ENCODE measurements at places on chromosomes 4 and X.

DNA sequence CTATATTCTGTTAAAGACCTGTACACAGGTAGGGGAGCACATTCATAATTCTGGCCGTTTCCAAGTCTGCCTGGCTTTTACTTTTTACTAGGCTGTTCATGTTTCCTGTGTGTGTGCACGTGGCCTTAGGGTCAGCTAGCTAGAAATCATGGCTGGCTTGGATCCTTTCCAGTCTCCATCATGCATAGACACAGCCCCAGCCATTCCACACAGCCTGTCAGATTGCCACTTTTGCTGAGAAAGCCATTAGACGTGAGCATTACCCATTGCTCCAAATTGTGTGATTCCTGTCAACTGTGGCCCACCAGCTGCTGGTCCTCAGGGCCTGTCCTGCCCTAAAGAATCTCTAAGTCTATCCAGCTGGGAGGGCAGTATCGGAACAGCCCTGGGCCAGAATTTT, 11.4 kb upstream of the SORCS2 start:
- DNase-seq, result no peak

DNA sequence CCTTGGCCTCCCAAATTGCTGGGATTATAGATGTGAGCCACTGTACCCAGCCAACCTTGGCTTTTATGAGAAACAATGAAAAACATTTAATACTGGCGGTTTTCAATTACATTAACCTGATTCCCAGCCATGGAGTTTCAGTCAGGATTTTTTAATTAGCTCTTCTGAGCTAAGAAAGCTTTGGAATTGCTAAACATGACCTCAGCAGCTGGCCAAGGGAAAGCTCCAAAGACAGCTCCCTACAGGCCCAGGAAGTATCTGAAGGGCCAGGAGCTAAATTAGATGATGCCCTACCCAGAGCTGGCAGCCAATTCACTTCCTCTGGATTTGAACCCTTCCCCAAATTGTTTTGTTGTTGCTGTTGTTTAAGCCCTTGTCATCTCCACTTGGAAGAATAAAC, 26.5 kb upstream of the FUNDC1 start:
- DNase-seq, result no peak

GRCh38 chrX:47112316-47112954, 32.1 kb downstream of the NDUFB11 start:
- no peak for DNase-seq

- no peak for DNase-seq
These were observed 73.9 kb downstream of the KDR start for GRCh38 chr4:55051532-55051931.

- no peak for DNase-seq
These were observed 256.8 kb downstream of the DHRSX start for GRCh38 chrX:2243913-2244460.

DNA sequence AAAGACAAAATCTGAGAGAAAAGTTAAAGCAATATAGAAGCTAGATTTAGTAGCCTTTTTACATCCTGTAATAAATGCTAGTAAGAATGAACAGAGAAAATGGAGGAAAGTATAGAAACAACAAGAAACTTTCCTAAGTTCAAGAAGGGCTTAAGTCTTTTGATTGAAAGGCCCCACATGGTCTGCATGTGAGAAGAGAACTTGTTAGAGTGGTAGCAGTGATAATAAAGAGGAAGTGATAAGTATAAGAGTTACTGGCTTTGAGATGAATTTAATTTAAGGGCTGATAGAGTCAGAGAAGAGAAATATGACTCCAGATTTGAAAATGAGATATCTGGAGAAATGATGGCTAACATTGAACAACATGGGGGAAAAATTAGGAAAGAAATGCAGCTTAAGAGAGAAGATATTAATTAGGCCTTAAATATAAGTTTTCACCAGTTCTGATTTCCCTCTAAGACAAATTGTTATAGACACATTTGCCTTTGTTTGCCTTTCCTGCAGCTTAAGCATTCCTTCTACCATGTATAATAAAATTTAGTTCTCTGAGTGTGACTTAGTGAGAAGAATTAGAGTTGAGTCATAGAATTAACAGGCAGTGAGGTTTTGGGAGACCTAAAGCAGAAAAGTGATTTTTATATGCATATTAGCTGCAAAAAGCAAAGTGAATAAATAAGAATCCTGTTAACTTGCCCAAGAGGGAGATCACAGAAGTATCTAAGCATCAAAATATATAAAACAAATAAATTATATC, 18.4 kb downstream of the ZFX start:
- no peak for DNase-seq

- DNase-seq, result no peak
These were observed 183.2 kb upstream of the PUDP start for GRCh38 chrX:7330971-7331746.

DNA sequence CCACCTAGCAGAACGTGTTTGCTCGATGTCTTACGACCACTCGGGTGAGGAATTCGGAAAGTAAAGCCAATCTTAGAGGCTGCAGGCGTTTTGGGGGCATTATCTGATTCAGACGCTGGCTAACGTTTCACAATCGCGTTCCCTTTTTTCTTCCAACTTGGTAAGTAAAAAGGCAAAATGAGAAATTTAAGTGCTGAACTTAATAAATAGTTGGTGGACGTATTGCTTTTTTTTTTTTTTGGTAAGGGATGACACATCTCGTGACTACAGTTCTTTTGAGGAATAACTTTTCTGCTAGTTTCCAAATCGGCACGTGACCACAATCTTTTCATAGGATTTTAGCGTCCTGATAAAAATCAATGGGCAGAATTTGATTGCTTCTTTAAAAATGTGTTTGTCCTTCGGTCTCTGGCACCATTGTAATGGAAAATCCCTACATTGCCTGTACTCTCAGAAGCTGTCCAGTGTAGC, 848 bp downstream of the RAB9A start:
- DNase-seq, result no peak

DNA sequence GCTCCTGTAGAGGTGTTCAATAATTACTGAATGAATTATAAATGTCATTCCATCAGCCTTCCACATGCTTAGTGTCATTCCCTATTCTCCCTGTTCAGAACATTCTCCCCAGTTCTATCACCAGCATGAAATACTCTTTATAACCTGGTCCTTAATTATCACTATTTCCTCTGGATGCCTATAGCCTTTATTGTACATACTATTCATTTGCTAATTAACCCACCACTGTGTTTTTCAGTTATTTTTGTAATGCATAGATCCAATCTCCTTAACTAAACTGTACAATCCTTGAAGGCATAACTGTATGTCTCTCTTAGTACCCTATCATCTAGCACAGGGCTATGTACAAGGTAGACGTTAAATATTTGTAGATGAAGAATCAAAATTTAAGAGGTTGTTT, 1.2 kb downstream of the ABCB7 start:
- no peak for DNase-seq

- peak; percentile 81 for DNase-seq
These were observed 35.9 kb upstream of the GRPEL1 start for GRCh38 chr4:7103607-7104365.

- no peak for DNase-seq
These were observed 98.7 kb downstream of the TMEM131L start for GRCh38 chr4:153564630-153565525.

- no peak for DNase-seq
These were observed 69.6 kb upstream of the C4orf50 start for GRCh38 chr4:6087669-6088341.

GRCh38 chrX:52995987-52996331, 37.6 kb upstream of the FAM156A start:
- no peak for DNase-seq

DNA sequence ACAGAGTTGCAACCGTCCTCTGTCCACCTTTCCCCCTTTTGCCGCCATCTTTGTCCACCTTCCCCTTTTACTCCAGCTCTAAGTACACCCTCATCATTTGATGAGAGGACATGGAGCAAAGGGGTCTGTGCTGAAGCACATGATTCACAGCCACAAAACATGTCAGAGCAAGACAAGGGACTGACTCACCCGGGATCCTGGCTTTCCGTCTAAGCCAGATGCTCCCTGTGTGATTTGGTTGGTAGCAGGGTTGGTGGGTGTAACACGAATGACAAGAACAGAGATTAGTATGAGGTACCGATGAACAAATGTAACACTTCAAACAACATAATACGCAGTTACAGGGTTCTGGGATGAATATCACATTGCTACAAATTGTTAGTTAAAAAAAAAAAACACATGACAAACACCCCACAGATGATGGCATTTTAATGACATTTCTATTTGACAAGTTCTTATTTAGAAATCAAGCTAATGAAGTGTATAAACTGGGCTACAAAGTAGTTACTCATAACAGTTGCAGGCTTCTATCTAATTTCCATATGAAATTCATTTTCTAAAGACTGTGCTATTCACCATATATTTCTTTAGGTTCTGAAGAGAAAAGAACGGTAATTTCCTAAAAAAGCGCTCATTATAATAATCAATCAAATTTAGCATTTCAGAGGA, 71.4 kb upstream of the ETNPPL start:
- DNase-seq, result no peak

DNA sequence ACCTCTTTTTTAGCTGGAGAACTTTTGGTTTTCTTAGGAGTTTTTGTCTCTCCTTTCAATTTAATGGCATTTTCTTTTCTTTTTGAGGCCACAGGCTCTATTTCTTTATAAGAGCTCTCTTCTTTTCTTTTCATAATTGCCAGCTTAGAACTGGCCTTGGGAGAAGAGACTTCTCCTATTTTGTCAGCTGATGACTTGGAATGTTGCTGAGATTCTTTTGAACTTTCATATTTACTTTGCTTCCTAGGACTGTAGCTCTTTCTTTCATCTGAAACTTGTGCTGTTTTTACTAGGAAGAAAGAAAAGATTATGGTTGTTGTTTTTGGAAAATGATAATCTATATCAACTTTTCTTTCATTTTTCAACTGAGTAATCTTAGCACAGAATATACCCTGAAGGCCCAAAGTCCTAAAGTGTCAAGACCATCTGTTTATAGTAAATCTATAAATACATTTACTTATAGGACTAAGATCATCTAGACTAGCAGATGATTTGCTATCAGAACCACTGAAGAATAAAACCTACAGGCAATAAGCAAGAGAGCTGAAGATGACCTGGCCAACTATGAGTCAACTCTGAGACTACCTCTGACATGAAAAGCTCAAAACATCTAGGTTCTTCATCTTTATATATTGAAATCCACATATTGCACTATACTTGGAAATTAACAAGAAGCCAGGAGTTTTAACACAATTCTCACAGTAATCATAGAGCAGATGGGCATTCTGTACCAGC, 45.6 kb downstream of the RFC1 start:
- no peak for DNase-seq

DNA sequence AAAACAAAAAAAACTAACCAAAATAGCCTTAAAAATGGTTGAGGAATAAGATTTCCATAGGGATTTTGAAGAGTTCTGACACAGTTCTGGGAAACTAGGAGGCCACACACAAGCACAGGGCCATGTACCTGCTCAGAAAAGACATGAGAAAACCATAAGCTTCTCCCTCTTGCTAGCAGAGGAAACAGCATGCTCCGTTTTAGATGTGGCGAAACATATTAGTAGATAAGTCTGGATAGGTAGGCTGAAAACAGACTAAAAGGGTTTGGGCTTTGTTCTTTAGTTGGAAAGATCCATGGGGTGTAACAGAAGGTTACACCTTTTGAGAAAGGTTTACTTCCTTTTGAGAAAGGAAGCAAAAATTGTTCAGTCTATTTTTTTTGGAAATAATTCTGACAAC, 10.9 kb downstream of the VSIG4 start:
- no peak for DNase-seq

DNA sequence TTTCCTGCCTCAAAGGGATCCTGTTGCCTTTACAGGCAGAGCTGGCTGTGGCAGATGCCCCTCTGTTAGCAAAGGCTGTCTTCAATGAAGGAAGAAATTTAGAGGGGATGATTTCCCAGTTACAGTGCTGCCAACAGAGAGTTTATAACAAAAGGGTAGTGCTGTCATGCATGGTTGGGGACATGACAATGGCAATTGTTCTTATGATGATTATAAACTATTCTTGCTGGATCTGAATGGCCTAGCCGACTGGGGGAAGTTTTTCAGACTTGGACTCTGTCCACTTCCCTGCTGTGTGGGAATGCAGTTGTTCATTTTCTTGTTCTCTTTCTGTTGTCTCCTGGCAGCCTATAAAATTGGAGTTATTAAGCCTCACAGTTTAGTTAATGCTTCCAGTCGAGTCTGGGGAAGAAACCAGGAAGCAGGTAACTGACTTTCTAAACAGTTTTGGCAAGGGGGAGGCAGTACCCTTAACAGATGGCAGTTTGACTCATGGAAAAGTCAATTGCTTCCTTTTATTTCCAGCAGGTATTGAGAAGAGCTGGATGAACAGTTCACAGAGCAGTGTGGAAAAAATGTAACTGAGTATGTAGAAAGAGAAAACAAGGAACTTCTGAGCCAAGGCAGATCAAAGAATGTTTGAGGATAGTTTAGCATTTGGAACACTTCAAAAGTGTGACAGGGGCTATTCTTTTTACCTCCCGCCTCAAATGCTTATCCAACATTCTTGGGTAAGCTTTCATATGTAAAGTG, 582.6 kb downstream of the RAPGEF2 start:
- DNase-seq, result no peak

GRCh38 chrX:84876876-84877275, 126.8 kb upstream of the APOOL start:
- no peak for DNase-seq

- DNase-seq, result no peak
These were observed 105.5 kb upstream of the SPOCK3 start for GRCh38 chr4:167339781-167340180.

DNA sequence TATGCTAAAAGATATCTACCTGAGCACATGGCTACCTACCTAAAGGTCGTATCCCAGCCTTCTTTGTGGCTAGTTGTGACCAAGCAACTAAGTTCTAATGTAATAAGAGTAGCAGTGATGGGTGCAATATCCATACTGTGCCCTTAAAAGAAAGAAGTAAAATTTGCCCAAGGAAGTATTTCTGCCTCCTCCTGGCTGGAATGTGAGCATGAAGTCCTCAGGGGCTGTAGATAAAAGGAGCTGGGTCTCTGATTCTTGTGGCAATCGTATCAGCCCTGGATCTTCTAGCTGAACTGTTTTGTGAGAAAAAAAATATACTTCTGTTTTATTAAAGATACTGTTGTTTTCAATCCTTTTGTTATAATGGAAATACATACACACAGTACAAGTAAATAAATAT, 217.4 kb downstream of the GPAT3 start:
- DNase-seq, result no peak

- no peak for DNase-seq
These were observed 136.5 kb downstream of the PRKX start for GRCh38 chrX:3576886-3577501.

GRCh38 chr4:105679186-105679585, 29.3 kb downstream of the INTS12 start:
- DNase-seq, result no peak

DNA sequence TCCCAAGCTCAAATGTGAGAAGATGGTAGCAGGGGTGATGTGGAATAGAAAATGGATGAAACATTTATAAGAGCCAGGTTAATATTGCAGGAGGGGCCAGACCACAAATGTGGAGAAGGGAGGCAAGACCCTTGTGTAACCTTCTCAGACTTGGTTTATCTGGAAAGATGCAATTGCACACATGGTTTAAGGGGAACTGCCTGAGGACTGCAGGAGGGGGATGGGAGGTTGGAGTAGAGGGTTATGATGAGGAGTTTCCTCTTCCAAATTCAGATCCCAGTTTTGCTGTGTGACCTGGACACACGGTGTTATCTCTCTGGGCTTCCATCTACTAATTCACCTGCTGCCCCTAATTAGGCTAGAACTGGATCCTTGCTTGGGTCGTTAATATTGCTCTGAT, 46.1 kb downstream of the RAB40AL start:
- DNase-seq, result no peak

All from left ventricle myocardium inferior (tissue), 1 donor.